ENCODE measurements at places on chromosomes 2 and 18.

DNA sequence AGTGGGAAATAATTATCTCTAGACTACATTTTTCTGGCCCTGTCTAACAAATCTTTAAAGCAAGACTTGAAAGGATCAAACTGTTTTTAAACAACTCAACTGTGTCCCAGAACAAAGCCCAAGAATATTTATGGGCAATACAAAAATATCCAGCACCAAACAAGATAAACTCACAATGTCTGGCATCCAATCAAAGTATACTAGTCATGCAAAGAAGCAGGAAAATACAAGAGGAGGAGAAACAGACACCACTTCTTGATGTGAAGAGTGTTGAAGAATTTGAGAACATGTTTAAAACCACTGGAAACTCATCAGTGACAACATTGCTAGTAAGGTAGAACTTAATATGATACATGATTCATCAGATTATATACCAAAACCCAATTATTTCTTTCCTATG lies 66.1 kb upstream of the CDC42EP3 start:
- no peaks in the 10 kb centered on the region for H3K36me3 ChIP-seq
- H3K4me3 ChIP-seq: no peak overlapping the region
- no peak overlapping the region for H3K27ac ChIP-seq
- no peaks in the 10 kb centered on the region for H3K27me3 ChIP-seq
- no peaks in the 10 kb centered on the region for H3K4me1 ChIP-seq

DNA sequence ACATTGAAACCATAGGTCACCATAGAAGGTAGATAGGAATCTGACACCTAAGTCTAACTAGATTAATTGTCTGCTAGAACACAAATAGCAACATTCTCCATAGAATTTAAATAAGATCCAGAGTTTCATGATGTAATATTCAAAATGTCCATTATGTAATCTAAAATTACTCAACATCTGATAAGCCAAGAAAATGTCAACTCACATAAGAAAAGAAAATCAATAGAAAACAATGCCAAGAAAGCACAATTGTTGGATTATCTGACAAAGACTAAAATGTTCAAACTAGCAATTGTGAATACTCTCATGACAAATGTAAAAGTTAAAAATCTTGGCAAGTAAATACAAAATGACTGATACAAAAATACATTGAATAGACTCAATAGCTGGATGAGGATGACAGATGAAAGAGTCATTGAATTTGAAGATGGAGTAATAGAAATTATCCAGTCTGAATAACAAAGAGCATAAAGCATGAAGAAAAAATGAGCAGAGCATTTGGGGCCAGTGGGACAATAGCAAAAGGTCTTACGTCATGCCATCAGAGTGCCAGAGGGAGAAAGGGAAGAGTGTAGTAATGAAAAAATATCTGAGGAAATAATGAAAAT lies 358.6 kb downstream of the METTL4 start:
- H3K4me3 ChIP-seq: no peak overlapping the region
- no peaks in the 10 kb centered on the region for H3K4me1 ChIP-seq
- no peak overlapping the region for H3K27ac ChIP-seq
- H3K36me3 ChIP-seq: no peaks in the 10 kb centered on the region
- no peak for DNase-seq

- H3K27me3 ChIP-seq: no peaks in the 10 kb centered on the region
- H3K4me1 ChIP-seq: peaks cover 3% of the 10 kb centered on the region
- no peak overlapping the region for H3K27ac ChIP-seq
- H3K36me3 ChIP-seq: no peaks in the 10 kb centered on the region
These were observed 50.2 kb downstream of the ACVR1 start for GRCh38 chr2:157825885-157826284.

DNA sequence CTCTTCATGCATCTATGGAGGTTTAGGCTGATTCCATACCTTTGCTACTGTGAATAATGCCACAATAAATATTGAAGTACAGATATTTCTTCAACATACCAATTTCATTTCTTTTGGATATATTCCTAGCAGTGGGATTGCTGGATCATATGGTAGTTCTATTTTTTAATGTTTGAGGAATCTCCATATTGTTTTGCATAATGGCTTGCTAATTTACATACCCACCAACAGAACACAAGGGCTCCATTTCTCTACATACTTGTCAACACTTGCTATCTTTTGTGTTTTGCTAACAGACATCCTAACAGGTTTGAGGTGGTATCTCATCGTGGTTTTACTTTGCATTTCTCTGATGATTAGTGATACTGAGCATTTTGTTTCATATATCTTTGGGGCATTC lies 253.2 kb downstream of the ZNF804A start:
- no peaks in the 10 kb centered on the region for H3K36me3 ChIP-seq
- H3K27ac ChIP-seq: no peak overlapping the region

GRCh38 chr18:31149351-31149750 lies 13.3 kb downstream of the DSC1 start:
- H3K27me3 ChIP-seq: no peaks in the 10 kb centered on the region
- H3K4me3 ChIP-seq: no peak overlapping the region
- no peaks in the 10 kb centered on the region for H3K36me3 ChIP-seq
- DNase-seq: no peak

Data from Panc1 (cell line).